ENCODE measurements at places on chromosomes 3 and 15. TPM values are rescaled to one million over a fixed set of nuclear protein-coding genes. Genes with fewer than 3 reads are reported as not detected.

Gene DAZL
- total RNA-seq = 5.3 TPM

Gene HYAL1
- 2.8 TPM for total RNA-seq

Gene PDZRN3
- 11.0 TPM for total RNA-seq

Gene CLRN1
- 0.93 TPM for total RNA-seq

Gene GOLGA8O
- total RNA-seq = not detected
